ENCODE measurements at places on chromosomes 16 and 17.

- ATAC-seq: no peak
These were observed 14.7 kb upstream of the FAM83G start for GRCh38 chr17:19019041-19019941.

DNA sequence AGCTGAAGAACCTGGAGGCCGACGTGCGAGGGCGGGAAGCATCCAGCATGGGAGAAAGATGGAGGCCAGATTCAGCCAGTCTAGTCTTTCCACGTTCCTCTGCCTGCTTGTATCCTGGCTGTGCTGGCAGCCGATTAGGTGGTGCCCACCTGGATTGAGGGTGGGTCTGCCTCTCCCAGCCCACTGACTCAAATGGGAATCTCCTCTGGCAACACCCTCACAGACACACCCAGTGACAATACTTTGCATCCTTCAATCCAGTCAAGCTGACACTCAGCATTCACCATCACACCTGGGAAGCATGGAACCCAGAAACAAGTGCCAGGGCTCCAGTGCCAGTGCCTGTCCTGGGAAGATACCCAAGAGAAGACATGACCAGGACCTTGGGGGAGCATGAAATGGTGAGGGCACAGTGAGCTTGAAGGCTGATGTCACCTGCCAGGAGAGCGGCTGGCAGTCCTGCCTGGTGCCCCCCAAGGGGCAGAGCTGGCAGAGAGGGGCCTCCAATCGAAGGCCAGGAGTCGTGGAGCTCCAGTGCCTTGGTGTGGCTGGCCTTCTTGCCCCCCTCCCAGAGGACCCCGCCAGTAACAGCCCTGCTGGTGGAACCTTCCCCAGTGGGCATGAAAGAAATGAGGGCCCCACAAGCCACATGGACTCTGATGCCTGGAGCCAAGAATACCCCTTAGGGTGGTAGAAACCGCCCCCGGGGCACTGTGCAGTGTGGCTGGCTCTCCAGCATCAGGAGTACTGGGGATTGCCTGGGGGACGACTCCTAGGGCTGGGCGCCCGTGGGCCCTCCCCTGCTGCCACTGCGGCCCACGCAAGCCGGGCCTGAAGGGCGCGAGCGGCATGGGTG lies 643 bp upstream of the NPB start:
- ATAC-seq: no peak

DNA sequence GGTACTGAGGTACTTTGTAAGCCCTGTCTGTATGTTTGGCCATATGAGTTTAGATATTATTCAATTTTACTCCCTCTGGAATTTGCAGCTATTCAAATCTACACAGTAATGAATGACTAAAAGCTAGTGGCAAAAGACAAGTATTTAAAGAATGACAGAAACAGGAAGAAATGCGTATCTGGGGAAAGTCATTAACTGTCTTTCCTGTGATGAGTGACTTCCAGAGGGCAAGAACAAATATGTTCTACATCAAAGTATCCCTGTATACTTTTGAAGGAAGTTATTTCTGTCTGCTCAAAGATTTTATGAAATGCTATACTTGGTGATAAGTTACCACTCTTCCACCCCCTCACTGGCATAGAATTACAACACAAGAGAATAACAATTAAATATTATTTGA lies 489.3 kb upstream of the SOX9 start:
- no peak for ATAC-seq

DNA sequence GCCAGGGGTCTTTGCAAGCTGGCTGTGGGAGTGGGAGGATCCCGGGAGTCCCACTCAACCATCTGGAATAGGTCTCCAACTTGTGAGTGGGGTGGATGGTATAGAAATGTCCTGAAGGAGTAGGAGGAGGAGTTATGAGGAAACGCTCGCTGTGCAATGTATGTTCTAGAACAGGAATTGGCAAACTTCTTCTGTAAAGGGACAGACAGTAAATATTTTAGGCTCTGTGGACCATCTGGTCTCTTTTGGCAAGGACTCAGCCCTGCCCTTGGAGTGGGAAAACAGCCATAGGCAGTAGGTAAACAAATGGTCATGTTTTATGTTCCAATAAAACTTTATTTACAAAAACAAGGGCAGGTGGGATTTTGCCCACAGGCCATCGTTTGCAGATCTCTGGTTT lies 149.2 kb downstream of the NPIPB5 start:
- no peak for ATAC-seq

- no peak for ATAC-seq
These were observed 29.7 kb upstream of the MRPS23 start for GRCh38 chr17:57879437-57880085.

DNA sequence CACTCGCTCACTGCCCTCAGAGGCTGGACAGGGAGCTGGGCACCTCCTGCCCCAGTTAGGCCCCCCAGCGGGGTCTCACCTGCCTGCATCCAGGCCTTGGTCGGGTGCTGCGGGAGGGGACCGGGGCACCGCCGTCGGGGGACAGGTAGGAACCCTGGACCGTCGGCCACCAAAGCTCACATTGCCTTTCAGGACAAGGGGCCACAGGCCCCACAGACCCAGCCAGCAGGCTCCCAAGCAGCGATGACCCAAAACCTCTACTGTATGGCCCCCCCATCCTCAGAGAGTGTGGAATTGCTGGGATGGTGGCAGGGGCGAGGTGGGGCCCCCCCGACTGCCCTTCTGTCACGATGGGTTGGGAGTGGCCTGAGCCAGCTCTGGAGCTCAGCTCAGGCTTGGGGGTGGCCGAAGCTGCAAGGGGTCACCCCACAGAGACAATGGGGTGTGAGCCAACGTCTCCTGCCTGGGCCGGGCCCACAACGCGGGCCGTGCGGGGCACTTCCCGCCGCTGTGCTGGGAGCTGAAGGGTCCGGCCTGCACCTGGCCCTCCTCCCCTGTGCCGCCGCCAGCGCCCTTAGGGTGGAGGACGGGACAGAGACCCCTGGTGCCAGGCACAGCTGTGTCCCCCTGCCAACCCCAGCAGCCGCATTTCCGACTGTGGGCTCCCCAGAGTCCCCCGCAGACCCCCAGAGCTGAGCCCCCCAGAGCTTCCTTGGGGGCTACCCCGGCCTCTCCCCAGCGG lies 498 bp downstream of the IGFALS start:
- ATAC-seq: no peak

GRCh38 chr16:68892214-68892613 lies 48.9 kb downstream of the TANGO6 start:
- no peak for ATAC-seq

GRCh38 chr17:15398736-15399331 lies 57.4 kb upstream of the TEKT3 start:
- no peak for ATAC-seq

GRCh38 chr17:27306276-27306835 lies 12.4 kb downstream of the WSB1 start:
- ATAC-seq: no peak

DNA sequence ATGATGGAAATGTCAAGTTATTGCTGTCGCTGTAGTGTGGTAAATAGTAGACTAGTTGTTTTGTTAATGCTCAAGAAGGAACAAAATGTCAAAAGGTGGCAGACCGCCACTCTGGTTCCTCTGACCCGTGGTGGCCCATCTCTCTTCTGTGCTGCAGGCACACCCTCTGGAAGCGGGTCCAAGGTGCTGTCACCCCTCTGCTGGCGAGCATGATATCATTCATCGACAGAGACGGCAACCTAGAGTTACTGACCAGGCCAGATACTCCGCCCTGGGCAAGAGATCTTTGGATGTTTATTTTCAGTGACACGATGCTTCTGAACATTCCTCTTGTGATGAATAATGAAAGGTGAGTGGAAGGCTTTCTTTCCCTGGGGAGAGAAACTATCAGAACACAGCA lies 56.8 kb upstream of the ENDOV start:
- no peak for ATAC-seq

GRCh38 chr16:85986931-85987749 lies 88.2 kb downstream of the IRF8 start:
- ATAC-seq: no peak

- no peak for ATAC-seq
These were observed 46.5 kb upstream of the SLC47A1 start for GRCh38 chr17:19487024-19487600.

- ATAC-seq: no peak
These were observed 986 bp downstream of the HAPSTR1 start for GRCh38 chr16:9092282-9092977.

- no peak for ATAC-seq
These were observed 60.1 kb downstream of the USP31 start for GRCh38 chr16:23089111-23089510.

DNA sequence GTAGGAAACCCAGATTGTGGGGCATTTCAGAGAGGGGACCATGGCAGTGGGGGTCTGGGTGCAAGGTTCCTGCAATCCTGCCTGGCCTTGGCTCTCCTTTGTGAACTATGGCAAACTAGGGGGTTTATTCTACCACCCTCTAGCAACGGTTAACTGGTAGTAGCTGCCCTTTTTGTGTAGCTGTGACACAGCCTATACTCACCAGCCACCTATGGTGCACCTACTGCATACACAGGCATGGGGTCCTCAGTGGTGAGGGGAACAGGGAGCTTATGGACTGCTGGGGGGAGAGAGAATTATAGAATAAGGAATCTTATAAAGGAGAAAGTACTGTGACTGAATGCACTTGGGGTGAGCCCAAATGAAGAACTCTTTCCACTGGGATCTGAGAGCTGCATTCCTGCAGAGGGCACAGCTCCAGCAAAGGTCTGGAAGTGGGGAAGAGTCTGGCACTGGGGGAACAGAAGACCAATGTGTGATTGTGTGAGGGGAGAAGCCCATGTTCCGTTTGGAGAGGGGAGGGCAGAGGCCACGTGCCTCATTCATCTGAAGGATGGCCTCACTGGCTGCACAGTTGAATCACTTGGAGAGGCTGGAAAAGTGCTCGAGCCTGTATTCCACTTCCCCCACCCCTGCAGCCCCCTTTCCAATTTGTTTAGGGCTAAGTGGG lies 2.1 kb downstream of the MT1X start:
- ATAC-seq: no peak

- no peak for ATAC-seq
These were observed 9.0 kb upstream of the SEC14L5 start for GRCh38 chr16:4948903-4949766.

- no peak for ATAC-seq
These were observed 193.8 kb upstream of the IRX3 start for GRCh38 chr16:54480429-54480828.

DNA sequence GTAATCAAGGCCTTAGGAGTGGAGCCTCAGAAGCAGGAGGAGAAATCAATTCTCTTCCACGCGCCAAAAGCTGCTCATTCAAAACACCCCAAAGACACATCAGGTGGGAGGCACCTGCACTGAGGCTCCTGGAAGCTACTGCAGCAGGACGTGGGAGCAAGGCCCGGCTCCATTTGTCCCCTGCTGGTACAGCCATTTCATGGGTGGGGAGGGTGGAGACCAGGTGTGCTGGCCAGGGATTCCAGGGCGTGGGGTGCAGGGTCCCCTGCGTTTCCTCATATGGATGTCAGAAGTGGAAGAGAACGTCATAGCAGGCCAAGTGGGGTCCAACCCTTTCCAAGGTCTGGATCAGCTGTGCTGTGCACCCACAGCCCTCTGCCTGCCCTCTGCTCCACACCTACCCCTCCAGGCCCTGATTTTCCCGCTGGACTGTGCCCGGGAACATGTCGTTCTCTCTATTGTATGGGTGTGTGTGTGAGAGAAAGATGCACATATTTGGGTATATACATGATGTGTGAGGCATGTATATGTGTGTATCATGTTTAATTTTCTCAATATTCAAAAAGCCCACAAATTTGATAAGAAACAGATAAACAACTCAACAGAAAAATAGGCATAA lies 39.2 kb upstream of the CBX4 start:
- no peak for ATAC-seq

- no peak for ATAC-seq
These were observed 7.3 kb downstream of the VAT1 start for GRCh38 chr17:43014649-43015542.

- no peak for ATAC-seq
These were observed 43.6 kb upstream of the USP7 start for GRCh38 chr16:9007177-9007794.

- ATAC-seq: no peak
These were observed 153.4 kb upstream of the DYNLRB2 start for GRCh38 chr16:80387318-80387921.

DNA sequence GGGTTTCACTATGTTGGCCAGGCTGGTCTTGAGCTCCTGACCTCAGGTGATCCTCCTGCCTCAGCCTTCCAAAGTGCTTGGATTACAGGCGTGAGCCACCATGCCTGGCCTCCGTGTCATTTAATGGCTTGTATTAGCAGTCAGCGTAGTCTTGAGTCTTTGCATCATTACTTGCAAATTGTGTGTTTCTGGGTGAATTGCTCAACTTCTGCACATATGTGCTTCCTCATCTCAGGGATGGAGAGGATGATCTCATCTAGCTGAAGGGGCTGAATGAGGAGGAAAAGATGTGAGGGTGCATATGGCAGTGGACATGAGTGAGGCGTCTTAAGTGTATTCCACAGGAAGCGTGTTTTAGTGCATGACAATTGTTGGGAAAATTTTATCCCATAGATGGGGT lies 155.8 kb downstream of the SNX29 start:
- ATAC-seq: no peak

- ATAC-seq: peak; percentile 20
These were observed 746 bp downstream of the GNAO1 start for GRCh38 chr16:56191835-56192634.

- no peak for ATAC-seq
These were observed 119.7 kb downstream of the RAB11FIP4 start for GRCh38 chr17:31511195-31511578.

GRCh38 chr17:35749560-35750412 lies 3.3 kb downstream of the GAS2L2 start:
- no peak for ATAC-seq

DNA sequence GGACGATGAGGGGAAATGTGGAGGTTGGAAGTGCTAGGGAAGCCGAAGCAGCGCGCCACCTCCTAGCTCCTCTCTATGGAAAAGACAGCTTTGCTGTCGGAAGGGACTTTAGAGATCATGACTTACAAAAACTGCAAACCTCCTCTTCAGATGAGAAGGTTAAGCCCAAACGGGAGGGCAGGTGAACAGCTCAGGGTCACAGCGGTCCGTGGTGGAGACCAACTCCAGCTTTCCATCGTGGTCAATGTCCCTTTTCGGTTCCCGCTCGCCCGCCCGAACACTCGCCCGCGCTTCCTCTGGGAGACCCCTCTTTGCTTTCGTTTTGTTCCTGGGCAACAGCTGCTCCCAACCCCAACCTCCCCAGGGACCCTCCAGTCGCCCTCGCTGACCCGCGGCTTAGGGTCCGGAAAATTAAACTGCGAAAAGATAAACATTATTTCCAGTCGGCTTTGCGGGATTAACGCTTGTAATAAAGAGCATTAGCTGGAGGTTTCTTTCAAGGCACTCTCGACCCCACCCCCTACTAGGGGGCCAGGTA lies 7.7 kb downstream of the IRX6 start:
- ATAC-seq: no peak

- ATAC-seq: peak; percentile 87
These were observed 15.6 kb downstream of the C16orf90 start for GRCh38 chr16:3479654-3480216.

- ATAC-seq: no peak
These were observed 16.4 kb downstream of the CDH5 start for GRCh38 chr16:66382966-66383299.

GRCh38 chr16:11916524-11917285 lies 949 bp upstream of the GSPT1 start:
- no peak for ATAC-seq

- ATAC-seq: no peak
These were observed 3.8 kb upstream of the DNAH2 start for GRCh38 chr17:7713782-7714181.

- no peak for ATAC-seq
These were observed 49.0 kb upstream of the CHMP6 start for GRCh38 chr17:80942423-80943345.

GRCh38 chr17:32452281-32452680 lies 8.0 kb downstream of the PSMD11 start:
- ATAC-seq: no peak

Data from activated T-helper 17 cell treated with anti-CD3 and anti-CD28 coated beads, Interleukin-2, amount 50 U/mL, for 72 hours (primary cell).